ENCODE measurements at places on chromosomes 1 and 21.

GRCh38 chr1:29240986-29241385 lies 4.7 kb downstream of the PTPRU start:
- DNase-seq, result no peak

DNA sequence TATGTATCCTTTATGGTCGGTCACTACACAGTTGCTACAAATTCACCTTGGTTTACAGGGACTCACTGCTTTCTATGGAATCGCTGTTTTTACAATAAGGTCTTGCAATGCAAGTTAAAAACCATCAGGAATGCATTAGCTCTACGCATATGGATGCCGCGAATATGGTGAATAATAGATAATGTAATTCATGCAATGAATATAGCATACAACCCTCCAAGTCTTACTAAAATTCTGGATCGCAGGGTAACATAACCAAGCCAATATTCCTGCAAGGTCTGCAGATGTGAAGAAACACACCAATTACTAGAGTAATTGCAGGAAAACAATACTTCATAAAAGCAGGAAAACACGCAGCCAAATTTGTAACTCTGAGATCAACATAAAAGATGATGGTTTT lies 75.6 kb upstream of the BACE2 start:
- no peak for DNase-seq

GRCh38 chr1:41576620-41577019 lies 92.1 kb upstream of the EDN2 start:
- DNase-seq, result peak; percentile 57

DNA sequence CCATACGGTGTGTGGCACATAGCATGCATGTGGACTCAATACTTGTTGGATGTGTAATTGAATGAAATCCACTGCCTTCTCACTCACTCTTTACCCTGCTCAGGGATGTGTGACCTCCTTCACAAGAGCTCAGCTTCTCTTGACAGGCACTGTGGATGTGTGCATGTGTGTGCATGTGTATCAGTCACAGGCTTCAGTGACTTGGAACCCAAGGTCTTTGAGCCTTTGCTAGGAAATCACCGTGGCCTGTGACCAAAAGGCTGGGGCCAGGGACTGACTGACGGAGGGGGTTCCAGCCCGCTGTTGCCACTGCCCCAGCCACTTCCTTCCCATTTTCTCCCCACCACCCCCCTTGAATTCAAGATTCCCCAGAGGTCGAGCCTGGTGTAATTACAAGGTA lies 144.4 kb upstream of the POU3F1 start:
- no peak for DNase-seq

GRCh38 chr1:89763649-89763986 lies 57.2 kb upstream of the LRRC8D start:
- DNase-seq, result no peak

- no peak for DNase-seq
Measured at GRCh38 chr1:210455840-210456603, 127.3 kb downstream of the HHAT start.

DNA sequence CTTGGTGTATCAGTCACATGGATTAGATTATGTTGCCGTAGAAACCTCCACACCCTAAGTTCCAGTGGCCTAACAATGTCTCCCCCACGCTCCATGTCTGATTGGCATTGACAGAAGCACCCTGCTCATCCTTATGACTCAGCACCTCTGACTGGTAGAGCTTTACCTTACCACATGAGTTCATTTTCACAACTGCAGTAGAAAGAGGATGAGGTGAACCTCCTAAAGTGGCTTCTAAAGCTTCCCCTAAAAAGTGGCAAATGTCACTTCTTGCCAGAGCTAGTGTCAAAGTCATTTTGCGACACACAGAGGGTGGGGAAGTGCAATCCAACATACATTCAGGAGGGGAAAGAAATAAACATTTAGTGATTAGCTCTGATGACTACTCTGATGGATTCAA lies 30.6 kb upstream of the LYPD8 start:
- DNase-seq, result no peak

DNA sequence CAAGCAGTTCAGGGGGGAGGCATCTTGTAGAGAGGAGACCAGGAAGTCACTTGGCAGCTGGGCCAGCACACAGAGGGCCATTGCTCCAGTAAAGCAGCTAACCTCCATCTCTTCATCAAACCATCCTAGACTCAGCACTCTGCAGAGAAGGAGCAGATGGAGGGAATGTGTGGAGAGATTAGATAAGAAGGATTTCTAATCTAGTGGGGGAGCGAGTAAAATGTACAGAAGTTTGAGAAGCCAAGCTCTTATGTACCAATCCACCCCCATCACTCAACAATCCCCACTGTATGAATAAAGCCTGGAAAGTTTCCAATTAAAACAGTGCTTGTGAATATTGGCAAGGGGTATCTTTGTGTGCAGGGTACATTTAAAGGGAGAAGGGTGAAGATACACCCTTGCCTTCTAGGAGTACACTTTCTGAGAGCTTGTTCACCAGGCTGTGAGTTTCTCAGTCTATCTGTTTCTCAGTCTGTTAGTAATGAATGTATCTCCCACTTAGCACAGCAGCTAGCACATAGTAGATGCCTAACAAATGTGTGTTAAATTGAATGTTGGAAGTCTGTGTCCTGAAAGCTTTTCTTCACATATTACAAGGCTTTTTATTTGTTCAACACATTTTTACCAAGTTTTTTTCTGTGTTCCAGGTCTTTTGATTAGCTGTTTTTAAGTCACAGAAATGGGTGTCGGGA lies 142.7 kb upstream of the UBE2U start:
- DNase-seq, result peak; percentile 47

DNA sequence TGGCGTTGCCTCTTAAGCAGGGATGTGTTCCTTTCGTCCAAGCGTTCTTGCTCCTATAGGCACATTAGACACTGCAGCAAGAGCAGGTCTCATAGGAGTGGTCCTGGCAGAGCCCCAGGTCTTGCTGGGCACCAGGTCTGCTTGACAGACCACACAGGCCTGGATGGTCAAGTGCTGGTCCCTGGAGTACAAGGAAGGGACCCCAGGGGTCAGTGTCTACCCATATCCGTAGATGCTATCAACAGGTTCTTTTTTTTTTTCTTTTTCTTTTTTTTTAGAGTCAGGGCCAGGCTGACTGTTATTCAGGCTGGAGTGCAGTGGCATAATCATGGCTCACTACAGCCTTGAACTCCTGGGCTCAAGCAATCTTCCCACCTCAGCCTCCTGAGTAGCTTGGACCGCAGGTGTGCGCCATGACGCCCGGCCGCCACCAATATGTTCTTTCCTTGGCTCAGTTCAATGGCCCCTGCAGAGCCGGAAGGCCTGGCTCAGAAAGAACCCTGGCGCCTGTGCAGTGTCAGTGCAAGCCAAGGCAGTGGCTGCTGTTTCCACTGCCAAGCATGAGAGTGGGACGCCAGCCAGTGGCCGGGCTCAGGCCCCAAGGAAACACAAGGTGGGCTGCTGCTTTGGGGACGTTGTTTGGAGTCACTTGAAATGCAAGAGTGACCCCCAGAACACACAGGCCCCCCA lies 10.0 kb upstream of the TNFRSF8 start:
- no peak for DNase-seq

GRCh38 chr1:54312796-54313316 lies 93.3 kb downstream of the SSBP3 start:
- peak; percentile 70 for DNase-seq

- no peak for DNase-seq
Measured at GRCh38 chr1:225851805-225852204, 30.4 kb downstream of the TMEM63A start.

GRCh38 chr1:29504196-29504595 lies 267.9 kb downstream of the PTPRU start:
- no peak for DNase-seq

DNA sequence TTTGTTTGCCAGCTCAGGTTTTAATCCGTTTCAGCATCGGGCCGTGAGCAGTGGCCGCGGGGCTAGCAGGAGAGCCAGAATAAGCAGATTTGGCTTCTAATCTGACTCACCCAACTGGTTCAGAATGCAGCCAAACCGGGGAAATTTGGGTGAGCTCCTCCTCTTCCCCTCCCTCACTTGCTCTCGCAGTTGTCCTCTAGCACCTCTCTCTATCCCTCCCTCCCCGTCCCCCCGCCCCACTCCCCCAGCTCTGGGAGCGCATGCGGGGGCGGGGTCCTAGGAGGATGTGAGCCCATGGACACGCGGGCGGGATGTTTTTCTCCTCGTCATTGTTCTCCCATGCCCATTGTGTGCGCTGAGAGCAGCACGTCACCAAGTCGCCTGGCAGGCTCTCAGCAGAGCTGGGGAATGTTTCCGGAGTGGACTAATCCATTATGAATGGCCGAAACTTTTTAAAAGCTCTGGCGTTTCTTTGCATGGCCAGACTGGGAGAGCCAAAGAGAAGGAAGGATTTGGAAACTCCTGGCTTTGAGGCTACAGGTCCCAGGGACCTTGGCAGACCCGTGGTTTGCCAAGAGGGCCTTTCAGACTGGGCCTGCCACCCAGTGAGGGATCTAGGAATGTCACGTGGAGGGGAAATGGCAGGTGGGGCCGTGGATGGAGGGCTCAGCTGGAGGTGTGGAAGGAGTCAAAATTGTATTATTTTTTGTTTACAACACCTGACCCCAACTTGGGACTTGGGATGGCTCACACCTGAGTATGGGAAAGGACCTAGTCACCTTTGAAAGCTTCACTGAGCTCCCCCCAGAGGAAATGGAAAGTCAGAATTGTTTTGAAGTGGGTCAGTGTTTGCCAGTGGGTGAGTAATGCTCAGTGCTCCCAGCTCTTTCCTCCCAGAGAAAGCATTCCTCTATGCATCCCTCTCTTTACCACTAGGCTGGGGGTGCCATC lies 39.2 kb downstream of the CDK18 start:
- DNase-seq, result peak; percentile 84

DNA sequence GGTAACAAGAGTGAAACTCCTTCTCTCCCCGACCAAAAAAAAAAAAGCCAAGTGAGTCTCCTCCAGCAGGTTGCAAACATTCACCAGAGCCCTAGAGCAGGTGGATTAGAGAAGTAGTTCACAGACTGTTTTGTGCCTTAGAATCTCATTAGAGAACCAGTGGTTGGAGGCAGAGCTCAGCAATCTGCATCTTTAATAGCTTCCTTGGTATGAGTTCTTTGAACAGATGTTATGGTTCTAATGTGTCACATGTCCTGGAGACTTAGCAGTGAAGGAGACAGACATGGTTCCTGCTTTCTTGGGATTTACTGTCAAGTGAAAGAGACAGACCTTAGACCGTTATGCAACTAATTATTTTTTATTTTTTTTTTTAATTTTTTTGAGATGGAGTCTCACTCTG lies 26.8 kb downstream of the SESN2 start:
- no peak for DNase-seq

DNA sequence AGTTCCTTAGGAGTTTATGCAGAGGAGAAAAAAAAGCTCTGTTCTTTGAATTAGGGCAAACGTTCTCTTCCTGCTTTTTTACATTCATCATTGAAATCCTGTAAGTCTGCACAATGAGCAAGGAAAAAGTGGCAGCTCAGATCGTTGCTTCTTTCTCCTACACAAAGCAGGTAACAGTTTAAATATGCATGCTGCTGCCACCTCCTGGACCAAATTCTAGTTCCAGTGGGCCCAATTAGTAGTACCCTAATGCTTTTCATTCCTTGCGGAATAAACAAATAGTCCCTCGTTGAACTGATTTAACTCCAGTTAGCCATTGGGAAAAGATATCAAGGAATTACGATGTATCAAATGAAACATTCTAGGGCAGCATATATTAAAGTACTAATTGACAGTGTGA lies 20.1 kb downstream of the YTHDF2 start:
- no peak for DNase-seq

- no peak for DNase-seq
Measured at GRCh38 chr1:160576390-160576789, 2.9 kb downstream of the CD84 start.

DNA sequence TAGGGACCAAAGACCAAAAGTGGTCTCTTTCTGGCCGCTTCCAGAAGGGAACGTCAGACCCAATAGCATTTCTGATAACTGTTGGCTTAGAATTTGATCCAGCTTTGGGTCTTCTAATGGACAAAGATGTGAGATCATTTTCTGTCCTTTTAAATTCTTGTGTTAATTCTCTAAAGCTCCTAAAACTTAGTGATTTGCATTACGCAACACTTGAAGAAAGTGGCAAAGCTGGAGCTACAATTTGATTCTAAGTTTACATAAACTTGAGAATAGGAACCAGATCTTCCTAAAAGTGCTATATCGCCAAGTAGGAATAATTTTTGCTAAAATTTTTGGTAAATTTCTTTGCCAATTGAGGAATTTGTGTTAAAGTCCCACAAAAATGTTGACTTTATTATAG lies 21.6 kb upstream of the PLA2G4A start:
- DNase-seq, result no peak

DNA sequence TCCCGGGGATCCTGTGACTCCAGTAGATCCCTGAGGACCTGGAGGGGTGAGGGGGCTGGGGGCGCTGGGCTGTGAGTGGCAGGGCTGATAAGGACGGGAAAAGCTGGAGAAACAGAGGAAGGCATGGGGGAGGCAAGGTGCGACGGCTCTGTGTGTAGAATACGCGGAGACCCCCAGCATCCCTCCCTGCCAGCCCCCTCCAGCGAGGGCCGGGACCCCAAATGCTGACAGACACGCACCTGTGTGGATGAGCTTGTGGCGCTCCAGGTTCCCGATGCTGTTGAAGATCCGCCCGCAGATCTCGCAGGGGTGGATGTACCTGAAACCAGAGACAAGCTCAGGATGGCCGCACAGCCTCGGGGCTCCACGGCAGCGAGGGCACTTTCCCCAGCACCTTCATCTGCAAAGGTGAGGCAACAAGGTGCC lies 53.0 kb upstream of the RIPK4 start:
- no peak for DNase-seq

DNA sequence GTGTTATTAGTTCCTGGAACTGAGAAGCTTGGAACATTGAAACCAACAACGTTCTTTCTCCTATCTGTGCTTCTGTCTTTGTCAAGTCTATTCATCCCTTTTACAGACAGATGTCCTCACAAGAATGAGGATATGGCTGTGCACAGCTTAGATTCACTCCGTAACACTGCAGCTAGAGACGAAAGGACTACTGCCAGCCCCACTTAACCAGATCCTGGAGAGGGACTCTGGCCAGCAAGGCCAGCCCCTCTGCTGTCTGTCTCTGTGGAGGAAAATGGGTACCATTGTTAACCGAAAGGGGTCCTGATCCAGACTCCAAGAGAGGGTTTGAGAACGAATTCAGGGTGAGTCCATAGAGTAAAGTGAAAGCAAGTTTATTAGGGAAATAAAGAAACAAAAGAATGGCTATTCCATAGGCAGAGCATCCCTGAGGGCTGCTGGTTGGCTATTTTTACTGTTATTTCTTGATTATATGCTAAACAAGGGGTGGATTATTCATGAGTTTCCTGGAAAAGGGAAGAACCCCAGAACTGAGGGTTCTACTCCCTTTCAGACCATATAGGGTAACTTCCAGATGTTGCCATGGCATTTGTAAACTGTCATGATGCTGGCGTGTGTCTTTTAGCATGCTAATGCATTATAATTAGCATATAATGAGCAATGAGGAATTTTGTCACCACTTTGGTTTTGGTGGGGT lies 17.4 kb upstream of the USP24 start:
- no peak for DNase-seq

Data from fibroblast of skin of scalp (primary cell).